Fibroblast of skin of left quadriceps (primary cell): ENCODE measurements at places on chromosomes 6 and 20.

GRCh38 chr6:148957752-148958151, 210.9 kb downstream of the UST start:
- DNase-seq, result no peak

GRCh38 chr20:36432096-36432495, 109.2 kb upstream of the MYL9 start:
- DNase-seq, result no peak

DNA sequence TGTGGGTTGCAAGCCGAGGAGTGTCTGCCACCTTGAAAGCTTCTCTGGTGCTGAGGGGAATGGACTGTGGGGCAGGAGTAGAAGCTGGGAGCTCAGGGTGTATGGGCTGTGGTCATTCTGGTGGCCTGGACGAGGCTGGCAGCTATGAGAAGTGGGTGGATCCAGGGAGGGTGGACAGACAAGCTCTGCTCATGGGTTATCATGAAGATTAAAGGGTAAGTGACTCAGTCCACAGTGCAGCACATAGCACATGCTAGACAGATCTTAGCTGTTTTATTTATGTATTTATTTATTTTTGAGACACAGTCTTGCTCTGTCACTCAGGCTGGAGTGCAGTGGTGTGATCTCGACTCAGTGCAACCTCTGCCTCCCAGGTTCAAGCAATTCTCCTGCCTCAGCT, 13.8 kb downstream of the RSPO4 start:
- DNase-seq, result no peak

GRCh38 chr6:84860920-84861319, 96.5 kb upstream of the TBX18 start:
- no peak for DNase-seq

- no peak for DNase-seq
These were observed 3.1 kb downstream of the CHMP4B start for GRCh38 chr20:33814238-33814712.

DNA sequence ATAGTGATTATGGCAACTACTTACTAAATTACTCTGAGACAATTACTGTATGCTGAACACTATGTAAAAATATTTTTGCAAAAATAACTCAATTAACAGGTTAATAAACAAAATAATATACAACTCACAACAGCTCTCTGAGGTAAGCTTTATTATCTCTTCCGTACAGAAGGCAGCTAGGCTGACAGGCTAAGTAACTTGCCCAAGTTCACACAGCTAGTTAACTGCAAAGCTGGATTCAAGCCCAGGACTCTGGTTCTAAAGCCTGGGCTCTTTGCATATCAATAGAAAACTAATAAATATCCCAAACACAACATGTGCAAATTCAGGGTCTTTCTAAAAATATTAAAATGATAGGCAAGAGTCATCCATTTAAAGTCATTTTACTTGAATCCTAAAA, 169.5 kb upstream of the BEND3 start:
- no peak for DNase-seq

DNA sequence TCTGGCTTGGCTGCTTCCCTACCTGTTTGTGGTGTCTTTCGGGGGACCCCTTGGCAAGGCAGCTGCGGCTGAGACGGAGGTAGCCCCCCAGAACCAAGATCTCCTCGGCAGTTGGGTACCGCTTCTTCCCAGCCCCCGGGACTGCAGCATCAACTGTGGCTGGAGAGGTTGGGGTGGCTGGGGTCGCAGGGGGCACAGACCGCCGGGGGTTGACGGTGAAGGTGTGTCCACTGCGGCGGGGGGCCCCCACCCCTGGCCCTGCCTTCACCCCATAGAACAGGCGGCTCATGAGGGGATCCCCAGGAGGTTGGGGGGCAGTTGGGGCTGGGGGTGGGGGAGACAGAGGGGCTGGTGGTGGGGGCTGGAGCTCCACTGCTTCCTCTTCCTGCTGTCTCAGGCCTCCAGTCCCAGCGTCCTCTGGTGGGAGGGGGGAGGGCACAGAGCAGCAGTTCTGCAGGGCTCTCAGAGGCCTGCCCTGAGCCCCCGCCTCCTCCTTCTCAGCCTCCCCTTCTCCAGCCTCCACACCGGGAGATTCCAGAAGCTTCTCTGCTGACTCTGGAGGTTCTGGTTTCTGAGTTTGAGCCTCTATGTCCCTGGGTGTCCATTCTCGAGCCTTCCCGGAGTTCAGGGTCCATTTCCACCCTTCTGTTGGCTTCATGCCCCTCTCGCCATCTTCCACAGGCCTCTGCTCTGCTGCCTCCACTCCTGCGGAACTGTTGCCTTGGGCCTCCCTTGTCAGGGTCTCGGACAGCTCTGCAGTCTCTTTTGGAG, 1.9 kb downstream of the PPP1R18 start:
- no peak for DNase-seq

- no peak for DNase-seq
These were observed 204.9 kb upstream of the ID4 start for GRCh38 chr6:19632230-19632629.
